ENCODE measurements at places on chromosomes 2 and 18.

DNA sequence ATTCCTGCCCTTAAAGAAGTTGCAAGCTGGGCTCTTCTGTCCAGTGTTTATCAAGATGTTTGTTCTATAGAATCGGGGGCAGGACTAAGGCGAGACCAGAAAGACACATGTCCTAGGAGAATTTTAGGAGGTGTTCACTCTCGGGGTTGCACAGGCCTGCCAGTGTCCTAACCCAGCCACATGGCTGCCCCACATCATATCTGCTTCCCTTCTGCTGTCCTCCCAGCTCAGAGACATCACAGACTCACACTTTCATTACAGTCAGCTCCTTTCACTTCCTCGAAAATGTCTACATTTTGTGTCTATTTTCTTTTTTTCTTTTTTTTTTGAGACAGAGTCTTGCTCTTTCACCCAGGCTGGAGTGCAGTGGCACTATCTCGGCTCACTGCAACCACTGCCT lies 10.7 kb upstream of the MRO start:
- peak; percentile 69 for DNase-seq

GRCh38 chr2:224024270-224024669 lies 14.8 kb downstream of the SERPINE2 start:
- no peak for DNase-seq

DNA sequence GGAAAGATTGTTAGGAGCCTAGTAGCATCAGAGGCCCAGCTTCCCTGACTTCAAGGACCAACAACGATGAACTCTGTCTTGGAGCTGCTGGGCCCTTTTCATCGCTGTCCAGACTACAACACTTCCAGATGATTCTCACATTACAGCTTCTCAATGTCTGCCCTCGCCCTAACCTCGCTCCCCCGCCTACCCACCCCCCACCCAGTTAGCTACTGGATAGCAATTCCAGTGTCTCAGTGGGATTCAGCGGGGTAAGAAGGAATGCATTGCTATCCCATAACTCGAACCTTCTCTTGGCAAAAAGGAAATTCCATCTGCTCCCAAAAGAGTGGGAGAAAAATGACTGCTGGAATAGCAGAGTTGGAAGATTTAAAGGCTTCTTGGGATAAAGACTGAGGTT lies 65.0 kb downstream of the RPL37A start:
- no peak for DNase-seq

GRCh38 chr18:80193701-80194100 lies 53.6 kb downstream of the PARD6G start:
- no peak for DNase-seq

DNA sequence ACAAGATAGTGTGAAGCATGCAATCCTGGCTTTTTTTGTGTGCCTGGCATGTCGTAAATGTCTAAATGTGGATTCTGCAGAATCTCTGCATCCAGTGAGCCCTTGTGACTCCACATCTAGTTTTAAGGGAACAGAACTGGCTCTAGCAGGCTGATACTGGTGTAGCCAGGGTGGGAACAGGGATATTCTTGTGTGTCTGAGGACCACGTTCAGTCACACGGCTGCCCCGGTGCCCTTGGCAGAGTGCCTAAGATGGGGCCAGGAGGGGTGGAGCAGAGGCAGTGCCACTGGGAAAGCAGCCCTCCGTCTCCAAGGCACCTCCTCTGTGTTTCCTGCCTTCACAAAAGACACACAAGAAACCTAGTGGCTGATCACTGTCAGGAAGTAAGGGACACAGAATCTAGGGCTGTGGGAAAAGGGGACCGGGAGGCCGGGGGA lies 91.5 kb upstream of the PARD3B start:
- DNase-seq = no peak

DNA sequence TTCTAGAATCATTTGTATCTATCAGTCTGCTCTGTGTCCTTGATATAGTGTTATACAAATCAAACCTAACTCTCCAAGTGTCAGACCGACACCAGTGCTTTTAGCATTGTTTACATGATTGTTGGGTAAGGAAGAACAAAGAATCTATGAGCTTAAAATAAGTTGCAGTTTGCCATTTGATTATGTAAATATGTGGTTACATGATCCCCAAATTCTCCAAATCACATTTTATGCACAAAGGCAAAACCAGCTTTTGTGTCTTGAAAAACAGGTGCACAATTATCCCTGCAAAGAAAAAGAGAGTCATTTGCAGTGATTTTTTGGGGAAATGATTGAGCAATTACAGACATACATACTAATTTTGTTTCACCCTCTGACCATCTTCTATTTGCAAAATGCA lies 652.6 kb upstream of the CHAC2 start:
- DNase-seq = no peak

- no peak for DNase-seq
Measured at GRCh38 chr2:80169811-80170594, 134.5 kb downstream of the LRRTM1 start.

All from inflammatory macrophage (primary cell).